ENCODE measurements at places on chromosomes 16 and 17.
A peak's percentile ranks its signal among the peaks of the same experiment; 100 is the strongest.

DNA sequence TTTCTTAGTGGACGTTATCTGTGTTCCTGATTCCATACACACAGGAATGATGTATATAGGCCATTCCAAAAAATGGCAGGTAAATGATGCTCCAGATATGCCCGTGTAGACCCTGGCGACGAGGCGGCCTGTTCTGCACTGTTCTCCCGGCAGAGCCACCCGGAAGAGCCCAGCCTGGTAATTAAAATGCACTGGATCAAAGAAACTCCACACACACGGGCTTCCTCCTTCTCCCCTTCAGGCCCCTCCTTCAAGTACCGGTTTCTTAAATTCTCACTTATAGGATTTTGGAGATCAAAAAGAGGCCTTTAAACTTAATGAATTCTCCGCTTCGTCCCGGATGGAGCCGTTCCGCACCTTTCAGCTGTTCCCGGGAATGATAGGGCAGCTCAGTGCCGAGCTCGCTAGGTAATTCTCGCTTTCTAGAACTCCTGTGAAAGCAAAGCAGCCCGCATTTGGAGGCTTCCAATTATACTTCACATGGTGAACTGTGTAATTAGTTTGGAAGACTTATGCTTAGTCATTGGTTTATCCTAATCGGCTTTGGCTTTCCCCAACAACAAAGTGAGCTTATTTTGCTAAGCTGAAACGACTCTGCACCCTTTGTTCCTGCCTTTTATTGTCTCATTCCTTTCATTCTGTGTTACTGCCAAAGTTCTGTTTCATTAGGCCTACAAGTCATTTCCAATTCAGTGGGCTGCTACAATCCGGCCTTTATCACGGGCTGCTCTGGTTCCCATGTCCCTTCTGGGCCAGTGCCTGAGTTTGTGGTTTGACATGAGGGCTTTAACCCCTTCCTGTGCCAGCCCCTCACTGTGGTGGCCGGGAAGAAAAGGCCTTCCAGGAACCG, 150.0 kb downstream of the MSI2 start:
- peak; percentile 96 for DNase-seq

- DNase-seq, result peak; percentile 45
Observed at GRCh38 chr17:2940352-2940751, 123.1 kb downstream of the OR1D5 start.

DNA sequence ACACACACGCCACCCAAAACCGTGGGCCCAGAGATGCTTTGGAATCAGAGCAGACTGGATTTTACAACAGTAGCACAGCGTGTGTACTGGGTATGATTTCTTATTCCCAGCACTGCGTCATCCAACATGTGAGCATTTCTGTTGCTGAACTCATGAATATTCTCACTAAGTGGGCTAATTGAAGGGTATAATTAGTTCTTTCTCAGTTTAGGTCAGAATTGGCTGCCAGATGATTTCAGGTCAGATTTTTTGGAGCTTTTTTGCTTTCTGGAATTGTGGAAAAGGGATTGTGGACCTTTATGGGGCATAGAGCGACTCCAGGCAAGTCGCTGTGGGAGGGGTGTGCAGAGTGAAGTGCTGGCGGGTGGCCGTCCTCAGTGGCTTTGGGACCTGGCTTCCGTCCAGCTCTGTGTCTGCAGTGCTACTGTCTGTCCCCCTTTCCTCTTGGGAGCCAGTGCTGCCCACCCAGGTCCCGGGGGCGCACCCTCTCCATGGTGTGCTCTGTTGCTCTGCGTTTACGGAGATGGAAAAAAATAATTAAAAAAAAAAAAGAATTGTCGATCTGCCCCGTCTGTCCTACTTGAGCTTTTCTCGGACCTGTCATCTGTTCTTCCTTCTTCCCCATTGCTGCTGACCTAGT, 25.0 kb downstream of the FOXK2 start:
- no peak for DNase-seq

DNA sequence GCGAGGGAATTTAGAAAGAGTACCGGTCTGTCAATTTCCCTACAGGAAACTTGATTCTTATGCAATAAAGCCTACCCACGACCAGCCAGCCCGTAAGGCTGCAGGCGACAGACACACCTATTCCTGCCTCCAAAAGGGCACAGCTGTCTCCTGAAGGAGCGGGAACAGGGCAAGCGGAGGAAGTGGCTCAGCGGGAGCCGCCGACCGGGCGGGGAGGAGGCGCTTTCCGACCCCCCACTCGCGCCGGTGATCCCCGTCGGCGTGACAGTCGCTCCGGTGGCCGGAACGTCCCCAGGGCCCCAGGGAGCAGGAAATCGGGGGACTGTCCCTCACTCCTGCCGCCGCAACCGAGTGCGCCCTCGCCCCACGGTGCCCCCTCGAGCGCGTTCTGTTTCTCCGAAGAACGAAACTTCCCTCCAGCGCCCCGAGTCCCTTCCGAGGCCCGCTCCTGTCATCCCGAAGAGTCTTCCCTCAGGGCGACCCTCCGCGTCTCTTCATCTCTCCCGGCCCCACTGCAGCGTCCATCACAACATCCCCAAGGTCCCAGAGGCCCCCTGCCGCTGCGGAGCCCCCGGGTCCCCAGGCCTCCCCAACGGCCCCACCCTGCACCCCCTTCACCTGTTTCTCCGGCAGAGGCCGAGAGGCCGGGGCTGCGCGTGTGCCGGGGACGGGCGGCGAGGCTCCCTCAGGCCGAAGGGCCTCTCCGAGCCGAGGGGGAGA, 421 bp downstream of the STAT3 start:
- DNase-seq, result no peak

GRCh38 chr16:1899641-1900451, 18.4 kb downstream of the HS3ST6 start:
- DNase-seq, result no peak

GRCh38 chr16:26701243-26701886, 365.4 kb upstream of the C16orf82 start:
- DNase-seq, result no peak

DNA sequence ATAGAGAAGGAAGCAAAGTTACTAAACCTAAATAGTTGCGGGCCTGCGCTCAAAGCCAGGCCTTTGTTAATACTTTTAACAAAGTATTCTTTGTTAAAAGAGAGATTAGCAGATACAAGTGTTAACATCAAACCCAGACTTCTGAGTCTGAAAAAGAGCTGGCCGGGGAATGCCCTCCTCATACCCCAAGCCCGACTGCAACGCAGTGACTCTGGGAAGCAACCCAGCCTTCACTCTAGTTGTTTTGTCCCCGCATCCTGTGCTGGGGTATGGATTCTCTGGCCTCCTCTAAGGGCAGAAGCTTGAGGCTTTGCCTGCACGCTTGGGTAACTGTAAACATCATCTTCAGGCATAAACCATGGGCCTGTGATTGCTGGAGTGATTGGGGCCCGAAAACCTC, 48.3 kb downstream of the ADCY7 start:
- DNase-seq, result peak; percentile 28

GRCh38 chr16:20372701-20373100, 20.2 kb upstream of the UMOD start:
- DNase-seq, result no peak

DNA sequence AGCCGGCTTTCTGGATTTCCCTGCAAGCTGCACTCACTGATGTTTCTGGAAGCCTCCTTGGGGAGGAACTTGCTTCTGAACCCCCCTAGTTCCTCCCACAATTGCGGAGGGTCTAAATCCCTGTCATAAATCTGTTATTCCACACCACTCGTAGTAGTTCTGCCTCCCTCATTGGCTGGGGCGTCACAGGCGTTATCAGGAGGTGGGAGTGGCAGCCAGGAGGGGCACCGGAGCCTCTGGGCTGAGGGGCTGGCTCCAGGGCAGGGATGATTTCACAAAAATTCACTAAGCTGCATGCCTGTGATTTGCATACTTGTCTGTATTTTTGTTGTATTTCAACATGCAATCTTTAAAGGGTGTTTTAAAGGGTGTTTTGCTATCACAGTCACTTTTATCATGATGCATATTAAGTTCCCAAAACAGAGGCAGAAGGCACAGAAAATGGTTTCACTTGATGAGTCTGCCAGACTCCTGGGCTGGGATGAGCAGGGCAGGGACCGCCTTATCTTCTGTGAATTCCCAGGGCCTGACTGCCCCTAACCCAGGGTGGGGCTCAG, 176.2 kb upstream of the FOXF1 start:
- no peak for DNase-seq

DNA sequence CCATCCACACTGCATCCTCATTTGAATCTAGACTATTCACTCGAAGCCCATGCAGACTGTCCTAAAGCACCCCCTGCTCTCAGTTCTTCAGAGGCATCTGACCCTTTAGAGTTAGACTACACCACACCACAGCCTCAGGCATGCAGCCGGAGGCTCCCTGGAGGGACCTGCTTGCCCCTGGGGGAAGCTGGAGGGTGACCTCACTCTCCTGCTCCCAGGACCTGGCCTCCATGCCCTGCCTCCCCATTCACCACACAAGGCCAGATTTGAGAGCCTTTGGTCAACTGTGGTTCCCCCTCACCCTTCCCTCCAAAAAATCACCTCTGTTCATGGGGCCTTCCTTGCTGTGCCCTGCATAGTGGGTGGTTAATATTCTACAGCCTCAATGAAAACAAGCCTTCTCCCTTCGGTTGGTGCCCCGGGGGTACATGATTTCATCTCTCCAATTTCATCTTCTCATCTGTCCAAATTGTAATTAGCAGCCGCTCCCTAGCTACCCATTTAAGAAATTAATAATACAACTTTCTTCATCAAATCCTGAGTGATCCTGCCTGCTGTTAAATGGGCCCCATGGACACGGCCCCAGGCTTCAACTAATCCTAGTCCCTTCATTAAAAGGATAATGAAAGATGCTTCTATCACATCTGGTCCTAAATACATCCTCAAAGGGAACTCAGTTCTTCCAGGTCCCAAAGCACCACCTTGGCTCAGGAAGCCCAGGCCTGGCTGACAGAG, 24.4 kb downstream of the ABCC12 start:
- no peak for DNase-seq

DNA sequence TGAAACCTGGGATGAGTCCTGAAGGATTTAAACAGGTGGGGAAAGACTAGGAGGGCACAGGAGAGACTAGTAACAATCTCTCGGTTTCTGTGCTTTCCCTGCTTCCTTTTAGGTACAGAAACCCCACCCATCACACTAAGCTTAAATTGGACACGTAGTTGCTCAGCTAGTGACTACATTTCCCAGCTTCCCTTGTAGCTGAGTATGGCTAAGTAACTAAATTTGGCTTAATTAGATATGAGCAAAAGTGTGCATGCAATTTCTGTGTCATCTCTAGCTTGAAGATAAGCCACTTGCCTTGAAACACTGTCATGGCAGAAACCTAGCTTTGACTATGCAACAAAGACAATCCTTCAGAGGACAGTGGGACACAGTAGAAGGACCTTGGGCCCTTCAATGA, 36.5 kb downstream of the CACNG1 start:
- DNase-seq, result no peak

DNA sequence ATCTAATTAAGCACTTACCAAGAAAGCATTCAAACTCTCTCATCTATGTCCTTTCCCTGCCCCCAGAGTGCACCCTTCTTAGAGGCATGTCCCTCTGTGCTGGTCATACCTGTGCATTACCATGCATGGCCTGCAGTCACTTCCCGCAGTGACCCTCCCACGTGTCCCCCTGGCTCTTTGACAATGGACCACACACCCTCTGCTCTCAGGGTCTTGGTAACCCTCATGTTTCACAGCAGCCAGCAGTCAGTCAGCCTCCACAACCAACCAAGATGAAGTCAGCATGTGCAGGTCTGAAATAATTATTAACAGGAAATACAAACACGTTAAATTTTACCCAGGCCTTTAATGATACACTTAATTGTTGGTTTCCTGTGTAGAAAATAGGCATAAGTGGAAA, 10.1 kb downstream of the KRT33A start:
- no peak for DNase-seq

GRCh38 chr17:6095501-6095900, 25.3 kb downstream of the WSCD1 start:
- DNase-seq, result no peak

- peak; percentile 51 for DNase-seq
Observed at GRCh38 chr17:58530655-58531054, 16.2 kb upstream of the MTMR4 start.

DNA sequence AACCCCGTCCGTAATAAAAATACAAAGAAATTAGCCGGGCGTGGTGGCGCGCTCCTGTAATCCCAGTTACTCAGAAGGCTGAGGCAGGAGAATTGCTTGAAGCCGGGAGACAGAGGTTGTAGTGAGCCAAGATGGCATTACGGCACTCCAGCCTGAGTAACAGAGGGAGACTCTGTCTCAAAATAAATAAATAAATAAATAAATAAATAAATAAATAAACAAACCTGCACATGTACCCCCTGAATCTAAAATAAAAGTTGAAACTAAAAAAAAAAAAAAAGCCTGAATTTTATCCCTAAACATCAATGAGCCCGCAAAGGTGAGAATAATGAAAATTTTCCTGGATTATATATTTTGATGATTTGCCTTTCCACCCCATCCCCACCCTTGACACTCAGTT, 124.7 kb downstream of the CDH11 start:
- DNase-seq, result no peak

- no peak for DNase-seq
Observed at GRCh38 chr16:23369416-23369815, 67.3 kb downstream of the SCNN1B start.

- DNase-seq, result no peak
Observed at GRCh38 chr17:28033972-28034714, 8.3 kb upstream of the NLK start.

- peak; percentile 52 for DNase-seq
Observed at GRCh38 chr16:50154420-50154950, 1.4 kb downstream of the TENT4B start.

DNA sequence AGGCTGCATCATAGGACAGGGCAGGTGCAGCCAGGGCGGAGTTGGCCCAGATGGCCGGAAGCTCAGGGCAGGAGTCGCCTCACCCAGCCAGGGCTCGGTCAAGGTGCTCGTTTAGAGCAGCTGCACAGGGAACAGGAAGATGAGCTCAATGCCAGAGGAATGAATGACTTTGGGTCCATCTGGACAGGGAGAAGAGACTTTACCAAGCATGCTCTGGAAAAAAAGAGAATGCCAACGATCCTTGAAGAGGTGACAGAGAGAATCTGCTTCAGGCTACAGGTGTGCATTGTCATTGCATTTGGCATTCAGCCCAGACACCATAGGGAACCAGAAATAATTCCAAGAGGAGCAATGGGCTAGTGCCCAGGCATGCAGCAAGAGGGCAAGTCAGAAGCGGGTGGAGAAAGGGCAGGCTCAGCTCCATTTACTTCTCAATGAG, 6.7 kb upstream of the MPP3 start:
- DNase-seq, result peak; percentile 27
